ENCODE measurements at places on chromosomes 7 and 10. TPM values are rescaled to one million over a fixed set of nuclear protein-coding genes. Genes with fewer than 3 reads are reported as not detected.

- DNase-seq = no peak
Observed at GRCh38 chr10:480928-481552, 208.4 kb downstream of the DIP2C start.

The SLC18A2 gene
- total RNA-seq = 0.20 TPM

GRCh38 chr7:151843181-151843580 lies 33.7 kb downstream of the PRKAG2 start:
- no peak for DNase-seq

GRCh38 chr10:31358688-31359330 lies 39.8 kb downstream of the ZEB1 start:
- no peak for DNase-seq

The SLC26A5 gene
- not detected for total RNA-seq

The SORBS1 gene
- total RNA-seq = 1,087 TPM

GRCh38 chr7:2504889-2505375 lies 14.6 kb upstream of the LFNG start:
- DNase-seq = no peak

DNA sequence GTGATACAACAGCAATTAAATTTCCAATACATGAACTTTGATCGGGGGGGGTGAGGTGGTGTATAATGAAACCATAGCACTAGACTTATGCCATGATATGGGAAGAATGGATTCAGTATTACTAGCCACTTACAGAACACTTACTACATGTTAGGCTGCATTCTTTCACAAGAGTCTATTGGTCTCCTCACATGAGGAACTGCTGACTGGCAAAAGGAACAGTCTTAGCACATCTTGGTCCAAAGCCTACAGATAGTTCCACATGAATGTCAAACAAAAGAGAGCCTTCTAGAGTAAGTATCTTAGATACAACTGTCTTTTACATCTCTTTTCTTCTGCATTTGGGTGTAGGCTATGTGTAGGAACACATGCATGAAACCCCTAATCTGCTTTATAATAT lies 115.9 kb upstream of the DNAJB12 start:
- DNase-seq = no peak

The TBL2 gene
- total RNA-seq = 7.7 TPM

DNA sequence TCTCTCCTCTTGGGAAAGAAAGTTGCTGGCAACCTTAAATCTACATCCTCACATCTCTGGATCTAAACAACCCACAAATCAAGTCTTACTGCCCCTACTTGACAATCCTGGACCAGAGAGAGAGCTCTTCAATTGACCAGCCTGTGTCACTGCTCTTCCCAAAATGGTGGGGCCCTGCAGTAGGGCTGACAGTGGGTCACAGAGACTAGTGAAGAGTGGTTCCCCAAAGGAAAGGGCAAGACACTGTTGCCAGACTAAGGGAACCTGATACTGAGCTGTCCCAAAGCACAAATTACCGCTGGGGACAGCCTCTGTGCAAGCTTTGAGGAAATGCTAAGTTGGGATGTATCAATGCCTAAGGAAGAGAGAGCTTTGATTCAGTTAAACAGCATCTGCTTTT lies 4.5 kb upstream of the GPRIN2 start:
- no peak for DNase-seq

The CREB5 gene
- 21.3 TPM for total RNA-seq

The C7orf33 gene
- not detected for total RNA-seq

- DNase-seq = no peak
Observed at GRCh38 chr10:72087969-72088888, at the start of gene SPOCK2. Gene SPOCK2, minus strand, starts transcription at chr10:72088551. Its CDS starts 223 bp downstream, at chr10:72088328.

DNA sequence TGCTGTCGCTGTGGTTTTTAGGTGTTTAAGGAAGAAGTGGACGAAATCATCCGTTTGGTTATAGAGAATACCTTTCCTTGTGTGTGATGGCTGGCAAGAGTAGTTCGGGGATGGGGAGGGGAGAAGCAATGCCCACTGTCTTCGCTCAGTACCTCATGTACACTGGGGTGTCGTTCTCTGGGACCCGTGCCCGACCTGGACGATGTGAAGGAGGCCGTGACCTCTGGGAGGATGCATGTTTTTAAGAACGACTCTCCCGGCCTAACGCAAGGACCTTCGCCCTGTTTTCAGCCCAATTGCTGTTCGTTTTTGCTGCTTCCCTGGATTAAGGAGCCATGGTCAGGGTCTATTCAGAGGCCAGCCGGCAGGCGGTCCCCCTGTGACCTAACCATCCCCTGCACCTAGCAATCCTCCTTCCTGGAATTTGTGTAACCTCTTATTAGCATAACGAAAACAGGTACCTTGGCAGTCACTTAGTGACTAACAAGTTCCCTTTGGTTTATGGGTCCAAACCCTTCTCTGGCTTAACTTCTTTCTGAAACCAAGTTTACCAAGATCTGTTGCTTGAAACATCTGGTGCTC lies 1.3 kb downstream of the NFE2L3 start:
- no peak for DNase-seq

GRCh38 chr10:108771106-108771505 lies 1152.2 kb downstream of the XPNPEP1 start:
- DNase-seq = no peak
